ENCODE measurements at places on chromosomes 4 and X.

- no peak for DNase-seq
Measured at GRCh38 chrX:140501321-140501720, 3.5 kb downstream of the SOX3 start.

DNA sequence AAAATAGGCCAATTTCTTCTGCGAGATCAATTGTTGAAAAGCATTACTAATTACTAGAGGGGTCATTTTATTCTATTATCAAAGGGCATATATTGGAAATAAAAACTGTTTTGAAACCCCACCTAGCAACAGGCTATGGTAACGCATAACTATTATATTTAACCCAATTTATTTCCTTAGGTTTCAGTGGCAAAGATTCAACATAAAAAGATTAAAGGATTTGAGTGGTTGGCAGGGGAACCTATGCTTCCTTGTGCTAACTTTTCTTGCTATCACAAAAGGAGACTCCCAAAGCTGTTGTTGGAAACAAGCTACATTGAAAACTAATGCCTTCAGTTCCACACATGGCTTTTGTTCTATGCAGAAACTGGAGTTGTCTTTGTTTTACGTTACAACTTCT is 166.9 kb upstream of the KLF3 start:
- no peak for DNase-seq

GRCh38 chrX:153554519-153555167 is 37.2 kb downstream of the ATP2B3 start:
- DNase-seq, result peak; percentile 75

GRCh38 chr4:29632199-29632598 is 1088.0 kb upstream of the PCDH7 start:
- DNase-seq, result no peak

GRCh38 chr4:147477439-147477838 is 3.5 kb upstream of the EDNRA start:
- no peak for DNase-seq

- DNase-seq, result no peak
Measured at GRCh38 chr4:187128222-187128621, 404.6 kb upstream of the FAT1 start.

DNA sequence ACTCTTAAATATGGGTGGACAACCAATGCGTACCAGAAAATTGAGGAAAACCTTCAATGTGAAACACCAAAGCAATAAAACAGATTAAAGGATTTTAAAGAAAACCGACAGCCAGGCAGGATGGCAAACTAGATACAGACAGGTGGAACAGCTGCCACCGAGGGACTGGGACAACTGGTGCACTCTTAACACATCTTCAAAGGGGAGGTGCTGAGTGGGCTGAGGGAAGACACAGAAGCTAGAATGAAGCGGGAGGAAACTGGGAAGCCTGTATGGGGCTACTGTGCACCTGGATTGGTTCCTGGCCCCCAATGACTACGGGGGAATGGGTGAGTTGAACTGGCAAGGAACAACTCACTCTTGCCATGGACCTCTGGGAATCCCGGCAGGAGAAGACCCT is 20.7 kb downstream of the ZNF280C start:
- no peak for DNase-seq

GRCh38 chr4:125303058-125303457 is 11.7 kb upstream of the FAT4 start:
- DNase-seq, result no peak

- DNase-seq, result no peak
Measured at GRCh38 chr4:92265021-92265420, 38.7 kb upstream of the GRID2 start.

DNA sequence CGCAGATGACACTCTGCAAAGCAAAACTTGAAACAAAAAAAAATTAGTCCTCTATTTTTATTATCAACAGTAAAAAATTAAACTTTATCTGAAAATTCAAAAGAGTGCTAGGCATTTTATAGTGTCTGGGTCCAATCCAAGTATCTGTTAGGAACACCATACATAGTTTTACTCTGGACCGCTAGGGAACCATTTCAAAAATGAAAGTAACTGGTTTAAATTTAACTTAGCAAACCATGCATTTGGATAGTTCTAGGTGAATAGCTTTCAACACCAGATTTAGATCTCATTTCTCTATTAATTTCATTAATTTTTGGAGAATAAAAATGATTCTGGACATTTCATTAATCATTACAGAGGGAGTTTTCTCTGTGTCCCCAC is 1.2 kb downstream of the KLKB1 start:
- DNase-seq, result no peak

- DNase-seq, result no peak
Measured at GRCh38 chrX:153801669-153802068, 7.2 kb downstream of the SSR4 start.

DNA sequence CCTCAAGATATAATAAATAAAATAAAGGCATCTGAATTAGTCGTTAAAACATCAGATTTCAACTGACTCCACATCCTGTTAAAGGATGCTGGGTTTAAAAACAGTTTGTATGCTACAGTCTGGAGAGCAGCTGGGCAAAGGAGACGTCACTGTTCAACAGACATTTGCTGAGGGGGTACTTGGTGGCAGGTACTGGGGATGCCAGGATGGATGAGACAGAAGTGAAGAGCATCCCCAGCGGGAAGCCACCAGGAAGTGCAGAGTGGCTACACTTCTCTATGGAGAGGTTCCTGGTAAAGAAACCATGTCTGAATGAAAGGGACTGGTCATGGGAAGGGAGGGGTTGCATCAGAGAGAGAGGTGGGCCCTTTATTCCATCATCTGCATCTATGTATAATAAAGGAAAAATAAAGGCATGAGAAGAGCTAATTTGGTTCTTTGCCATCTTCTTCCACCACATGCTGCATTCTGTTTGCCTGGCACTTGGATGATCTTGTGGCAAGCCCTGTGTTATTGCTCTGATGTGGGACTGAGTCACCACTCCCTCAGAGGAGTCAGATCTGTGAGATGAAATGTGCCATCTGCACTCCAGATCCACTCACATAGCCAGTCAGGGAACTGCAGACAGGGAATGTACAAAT is 145.0 kb downstream of the SOWAHB start:
- DNase-seq, result no peak

GRCh38 chr4:82394896-82395295 is 21.1 kb upstream of the HNRNPD start:
- DNase-seq, result no peak

DNA sequence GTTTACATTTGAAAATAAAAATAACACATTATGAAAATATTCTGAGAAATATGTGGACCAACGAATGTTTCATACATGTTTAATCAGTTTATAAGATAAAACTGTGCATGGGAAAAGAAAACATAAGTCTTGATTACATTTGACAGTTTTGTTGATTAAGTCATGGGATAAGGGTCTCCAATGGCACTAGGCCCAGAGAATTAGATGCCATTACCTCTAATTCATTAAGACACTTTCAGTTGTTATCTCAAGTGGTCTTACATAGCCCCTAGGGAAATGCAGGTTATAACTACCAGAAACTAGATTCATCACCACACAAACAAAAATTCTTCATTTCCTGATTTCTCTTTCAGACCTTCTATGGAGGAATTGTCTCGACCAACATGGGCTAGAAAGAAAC is 300.8 kb downstream of the PCDH7 start:
- no peak for DNase-seq

DNA sequence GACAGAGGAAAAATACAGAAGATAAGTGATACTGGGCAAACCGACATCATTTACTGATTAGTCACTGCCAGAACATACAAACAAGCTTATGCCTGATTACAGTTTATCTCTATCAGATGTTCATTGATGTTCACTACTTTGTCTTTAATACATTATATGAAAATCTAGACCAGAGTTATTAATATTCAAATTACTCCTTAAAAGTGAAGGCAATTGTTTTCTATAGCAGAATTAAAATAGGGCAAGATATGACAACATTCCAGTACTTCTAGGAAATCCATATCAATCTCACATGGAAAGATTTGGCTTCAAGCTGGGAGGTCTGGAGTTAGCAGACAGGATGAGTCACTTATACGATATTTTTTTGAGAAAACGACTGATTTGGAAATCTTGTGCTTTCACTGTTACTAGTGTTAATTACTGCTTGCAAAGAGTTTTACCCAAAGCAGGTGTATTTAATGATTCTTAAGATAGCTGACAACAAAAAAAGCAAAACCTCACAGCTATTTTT is 31.8 kb downstream of the HPGD start:
- DNase-seq, result no peak

- DNase-seq, result peak; percentile 39
Measured at GRCh38 chr4:95155759-95156451, 392.9 kb downstream of the UNC5C start.

- no peak for DNase-seq
Measured at GRCh38 chr4:19381068-19381467, 870.6 kb upstream of the SLIT2 start.

DNA sequence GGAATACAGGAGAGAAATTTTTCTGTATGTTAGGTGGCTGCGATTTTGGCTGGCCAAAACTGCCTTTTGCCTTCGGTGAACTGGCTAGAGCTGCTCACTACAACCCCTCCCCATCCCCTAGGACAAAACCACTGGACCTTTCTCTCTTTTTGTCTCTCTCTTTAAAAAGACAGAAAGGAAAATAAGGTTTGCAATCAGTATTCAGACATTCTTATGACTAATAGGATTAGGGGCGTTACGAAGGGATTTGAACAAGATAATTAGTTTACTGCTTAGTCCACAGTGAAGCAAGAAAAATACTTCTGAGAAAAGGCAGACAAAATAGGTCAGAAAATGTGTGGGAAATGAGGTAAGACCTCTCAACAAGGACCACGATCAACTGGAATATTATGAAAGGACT is 180.4 kb downstream of the SLIT2 start:
- DNase-seq, result no peak

DNA sequence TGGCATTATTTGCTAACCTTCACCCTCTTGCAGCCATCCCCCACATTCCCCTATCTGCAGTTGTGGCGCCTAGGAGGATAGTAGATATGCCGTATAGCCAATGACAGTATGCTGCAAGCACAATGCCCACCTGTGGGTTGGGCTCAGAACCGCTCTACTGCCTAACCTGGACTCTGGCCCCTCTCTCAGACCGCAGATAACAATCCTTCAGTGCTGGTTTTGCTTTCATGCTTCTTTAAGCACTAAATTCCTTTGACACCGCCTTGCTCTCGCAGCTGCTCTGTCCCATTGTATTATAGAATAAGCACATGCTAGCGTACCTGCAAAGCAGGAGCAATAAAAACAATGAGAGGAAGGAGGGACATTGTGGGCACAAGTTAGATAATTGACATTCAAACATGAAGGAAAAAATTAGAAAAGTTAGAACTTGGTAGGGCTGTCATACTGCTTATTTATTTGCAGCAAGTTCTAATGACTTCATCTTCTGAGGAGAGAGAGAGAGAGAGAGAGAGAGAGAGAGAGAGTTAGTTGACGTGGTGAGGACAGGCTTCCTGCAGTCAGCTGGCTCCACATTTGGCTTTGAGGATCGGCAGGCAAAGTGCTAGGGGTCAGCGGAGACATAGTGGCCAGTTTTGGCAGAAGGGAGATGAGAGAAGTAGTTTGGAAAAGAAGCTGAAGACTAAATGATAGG is 55.8 kb downstream of the WWC2 start:
- DNase-seq, result no peak

- no peak for DNase-seq
Measured at GRCh38 chrX:84133023-84133422, 55.0 kb downstream of the RPS6KA6 start.

DNA sequence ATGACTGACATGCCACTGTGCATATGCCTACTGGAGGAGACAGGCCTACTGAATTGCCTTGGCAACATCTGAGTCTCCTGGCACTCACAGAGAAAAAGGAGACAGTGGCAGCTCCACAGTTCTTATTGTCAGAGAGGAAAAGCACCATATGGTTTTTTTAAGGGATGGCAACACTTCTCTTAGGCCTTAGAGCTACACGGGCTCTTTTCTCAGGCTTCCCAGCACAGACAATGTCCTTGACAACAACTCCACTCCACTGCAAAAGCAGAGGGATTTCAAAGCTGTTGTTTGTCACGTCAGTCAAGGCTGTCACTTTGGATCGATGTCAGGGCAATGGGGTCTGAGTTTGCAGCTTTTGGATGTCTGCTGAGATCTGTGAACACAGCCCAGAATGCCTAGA is 4.7 kb upstream of the CLCN4 start:
- no peak for DNase-seq

- no peak for DNase-seq
Measured at GRCh38 chrX:136907621-136908020, 27.1 kb upstream of the RBMX start.

GRCh38 chr4:72357908-72358307 is 211.1 kb downstream of the ADAMTS3 start:
- DNase-seq, result no peak

GRCh38 chr4:98524230-98524629 is 134.2 kb downstream of the TSPAN5 start:
- DNase-seq, result no peak

DNA sequence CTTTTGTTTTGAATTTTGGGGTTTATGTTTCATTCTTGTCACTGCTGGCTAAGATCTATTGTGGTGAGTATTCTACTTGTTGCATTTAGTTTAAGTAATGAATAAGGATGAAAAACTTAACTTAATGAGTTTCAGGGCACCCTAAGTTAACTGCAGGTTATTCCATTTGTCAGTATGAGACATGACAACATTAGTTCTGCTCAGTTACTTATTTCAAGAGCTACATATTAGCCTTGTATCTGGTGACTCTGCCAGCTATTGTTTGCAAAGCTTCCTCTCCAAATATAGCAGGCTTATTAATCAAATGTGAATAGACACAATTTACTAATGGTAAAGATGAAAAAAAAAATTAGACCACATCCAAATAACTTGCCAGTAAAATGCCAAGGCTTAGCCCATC is 567.1 kb downstream of the IL15 start:
- no peak for DNase-seq

DNA sequence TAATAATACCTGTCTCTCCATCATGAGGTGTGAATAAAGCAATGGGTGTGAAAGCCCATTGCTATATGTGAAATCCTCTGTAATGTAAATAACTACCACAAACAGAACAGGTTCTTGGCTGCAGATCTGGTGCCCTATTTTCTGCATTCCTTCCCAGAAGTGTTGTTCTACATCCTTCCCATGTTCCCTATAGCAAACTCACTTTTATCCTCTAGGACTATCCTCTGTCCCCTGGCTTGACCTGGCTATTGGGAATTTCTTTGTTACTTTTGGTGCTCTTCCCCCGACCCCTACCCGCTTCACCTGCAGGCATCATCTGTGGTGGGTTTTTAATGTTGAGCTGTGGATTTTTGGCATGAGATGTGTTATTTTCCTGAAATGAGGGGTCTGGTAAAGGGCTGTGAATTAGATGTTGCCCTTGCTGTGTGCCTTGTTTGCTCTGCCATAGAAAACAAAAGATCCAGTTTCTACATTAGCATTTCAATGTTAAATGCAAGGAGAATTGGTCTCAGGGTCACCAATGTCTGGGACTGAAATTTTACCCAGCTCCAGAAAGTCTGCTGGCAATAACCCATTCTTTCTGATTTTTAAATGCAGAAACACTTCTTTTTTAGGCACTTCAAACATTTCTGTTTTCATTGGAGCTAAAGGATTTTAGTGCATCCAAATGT is 13.6 kb upstream of the FREM3 start:
- DNase-seq, result no peak
